ENCODE measurements at places on chromosomes 2 and 18.
A peak's percentile ranks its signal among the peaks of the same experiment; 100 is the strongest.

GRCh38 chr18:21241301-21242048 is 557 bp upstream of the GREB1L start:
- DNase-seq, result no peak

DNA sequence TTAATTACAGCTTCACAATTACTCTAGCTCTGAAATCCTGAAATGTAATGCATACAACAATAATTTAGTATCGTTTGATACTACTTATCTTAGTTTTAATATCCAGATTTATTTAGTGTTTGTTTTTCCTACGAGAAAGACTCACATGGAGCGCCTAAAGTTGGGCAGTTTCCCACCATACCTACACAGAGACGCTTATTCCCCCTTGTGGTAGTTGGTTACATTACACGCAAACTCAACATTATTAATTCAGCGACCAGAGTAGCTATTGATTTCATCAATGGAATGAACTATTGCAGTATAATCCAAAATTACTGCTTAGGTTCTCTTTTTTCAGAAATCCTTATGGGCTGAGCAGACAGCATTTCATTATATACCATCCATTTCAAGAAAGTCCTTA is 164.0 kb upstream of the REG3G start:
- peak; percentile 33 for DNase-seq

GRCh38 chr18:12656938-12657683 is 796 bp downstream of the SPIRE1 start:
- peak; percentile 63 for DNase-seq

DNA sequence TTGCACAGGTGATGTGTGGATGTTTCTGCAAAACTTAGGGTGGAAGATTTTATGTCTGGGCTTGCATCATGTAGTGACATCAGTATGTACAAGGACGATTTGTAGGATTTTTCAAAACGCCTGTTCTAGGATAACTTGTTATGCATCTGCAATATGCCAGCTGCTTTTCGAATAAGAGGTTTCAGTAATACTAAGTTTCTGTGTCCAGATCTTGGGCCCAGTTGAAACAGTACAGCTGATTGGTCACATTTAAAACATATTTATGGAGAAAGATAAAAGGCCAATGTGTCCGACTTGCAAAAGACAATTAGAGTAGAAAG is 1.2 kb downstream of the PTPN4 start:
- DNase-seq, result peak; percentile 55

DNA sequence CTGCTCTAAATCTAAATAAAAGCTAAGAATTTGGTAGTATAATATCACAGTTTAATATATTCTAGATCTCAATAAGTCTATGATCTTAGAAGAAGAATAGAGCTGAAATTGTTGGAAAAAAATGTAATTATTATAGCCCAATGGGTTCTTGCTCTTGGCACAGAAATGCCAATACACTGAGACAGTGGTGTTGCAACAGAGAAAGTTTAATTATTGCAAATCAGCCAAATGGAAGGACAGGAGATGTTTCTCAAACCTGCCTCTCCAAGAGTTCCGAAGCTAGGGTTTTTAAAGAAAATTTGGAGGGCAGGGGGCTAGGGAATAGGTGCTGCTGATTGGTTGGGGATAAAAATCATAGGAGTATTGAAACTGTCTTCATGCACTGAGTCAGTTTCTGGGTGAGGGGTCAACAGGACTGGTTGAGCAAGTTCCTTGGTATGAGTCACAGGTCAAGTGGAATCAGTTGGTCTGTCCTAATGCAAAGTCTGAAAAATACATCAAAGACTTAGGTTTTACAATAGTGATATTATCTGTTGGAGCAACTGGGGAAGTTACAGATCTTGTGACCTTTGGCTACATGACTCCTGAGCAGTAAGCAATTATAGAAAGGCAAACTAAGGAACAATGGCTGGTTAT is 228.6 kb downstream of the CD226 start:
- DNase-seq, result no peak

- DNase-seq, result no peak
Observed at GRCh38 chr18:6661692-6662415, 67.7 kb upstream of the ARHGAP28 start.

DNA sequence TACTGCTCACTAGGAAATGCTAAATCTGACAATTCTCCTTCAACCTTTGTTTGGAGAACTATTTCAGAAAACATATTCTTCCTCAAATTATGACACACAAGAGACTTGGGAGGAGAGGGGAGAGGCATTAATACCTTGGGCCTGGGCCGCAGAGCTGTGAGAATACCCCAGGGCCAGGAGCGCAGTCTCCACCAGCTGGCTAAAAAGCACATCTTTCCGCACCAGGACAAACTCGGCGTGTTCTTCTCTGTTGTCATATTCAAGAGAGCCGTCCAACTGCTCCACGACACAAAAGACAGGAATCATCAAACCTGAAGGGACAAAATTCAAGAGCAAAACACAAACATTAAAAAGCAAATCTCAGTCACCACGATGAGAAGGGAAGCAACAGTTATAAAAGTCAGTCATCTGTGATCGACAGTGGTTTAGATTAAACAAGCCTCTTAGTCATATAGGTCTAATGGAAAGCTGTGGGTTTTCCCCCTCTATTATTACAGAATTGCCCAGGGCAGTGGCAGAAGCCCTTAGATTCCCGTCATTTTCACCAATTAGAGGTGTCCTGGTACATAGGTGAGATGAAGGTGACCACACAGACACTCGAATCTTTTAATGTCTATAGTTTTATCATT is 24.4 kb downstream of the SATB2 start:
- DNase-seq, result no peak

- DNase-seq, result no peak
Observed at GRCh38 chr2:64291181-64291580, 147.0 kb upstream of the PELI1 start.

DNA sequence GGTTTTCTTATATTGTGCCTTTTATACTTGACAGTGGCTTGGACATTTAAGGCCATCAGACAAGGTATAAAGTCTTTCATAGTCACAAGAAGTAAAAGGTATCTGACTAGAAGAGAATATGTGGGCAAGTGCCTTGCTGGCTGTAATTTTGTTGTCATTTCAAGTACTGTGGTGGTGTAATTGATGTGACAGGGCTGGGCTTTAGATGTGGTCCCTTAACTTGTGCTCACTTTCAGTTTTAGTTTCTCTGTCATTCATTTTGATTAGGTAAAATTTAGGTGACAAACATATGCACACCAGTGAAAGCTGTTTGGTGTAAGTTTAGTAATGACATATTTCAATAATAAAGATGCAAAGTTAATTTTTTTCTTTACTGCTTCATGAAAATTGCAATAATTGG is 31.2 kb upstream of the TBR1 start:
- no peak for DNase-seq

- no peak for DNase-seq
Observed at GRCh38 chr2:64990876-64991275, 1.7 kb downstream of the SLC1A4 start.

- peak; percentile 89 for DNase-seq
Observed at GRCh38 chr2:36655453-36655852, 41.1 kb upstream of the VIT start.

DNA sequence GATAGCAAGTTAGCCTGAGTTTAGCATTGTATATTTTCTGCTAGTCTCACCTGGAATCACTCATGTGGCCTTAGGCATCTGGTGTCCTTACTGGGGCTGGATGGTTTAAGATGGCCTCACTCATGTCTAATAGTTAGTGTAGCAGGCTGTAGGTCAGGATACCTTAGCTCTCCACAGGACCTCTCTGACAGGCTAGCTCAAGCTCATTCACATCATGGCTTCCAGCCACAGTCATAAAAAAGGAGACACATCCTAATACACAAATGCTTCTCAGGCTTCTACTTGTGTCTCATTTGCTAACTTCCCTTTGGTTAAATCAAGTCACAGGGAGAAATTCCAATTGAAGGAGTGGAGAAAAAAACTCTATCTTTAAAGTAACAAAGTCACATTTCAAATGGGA is 47.7 kb downstream of the MYO1B start:
- DNase-seq, result no peak

- no peak for DNase-seq
Observed at GRCh38 chr18:34783501-34783900, 73.4 kb downstream of the DTNA start.

DNA sequence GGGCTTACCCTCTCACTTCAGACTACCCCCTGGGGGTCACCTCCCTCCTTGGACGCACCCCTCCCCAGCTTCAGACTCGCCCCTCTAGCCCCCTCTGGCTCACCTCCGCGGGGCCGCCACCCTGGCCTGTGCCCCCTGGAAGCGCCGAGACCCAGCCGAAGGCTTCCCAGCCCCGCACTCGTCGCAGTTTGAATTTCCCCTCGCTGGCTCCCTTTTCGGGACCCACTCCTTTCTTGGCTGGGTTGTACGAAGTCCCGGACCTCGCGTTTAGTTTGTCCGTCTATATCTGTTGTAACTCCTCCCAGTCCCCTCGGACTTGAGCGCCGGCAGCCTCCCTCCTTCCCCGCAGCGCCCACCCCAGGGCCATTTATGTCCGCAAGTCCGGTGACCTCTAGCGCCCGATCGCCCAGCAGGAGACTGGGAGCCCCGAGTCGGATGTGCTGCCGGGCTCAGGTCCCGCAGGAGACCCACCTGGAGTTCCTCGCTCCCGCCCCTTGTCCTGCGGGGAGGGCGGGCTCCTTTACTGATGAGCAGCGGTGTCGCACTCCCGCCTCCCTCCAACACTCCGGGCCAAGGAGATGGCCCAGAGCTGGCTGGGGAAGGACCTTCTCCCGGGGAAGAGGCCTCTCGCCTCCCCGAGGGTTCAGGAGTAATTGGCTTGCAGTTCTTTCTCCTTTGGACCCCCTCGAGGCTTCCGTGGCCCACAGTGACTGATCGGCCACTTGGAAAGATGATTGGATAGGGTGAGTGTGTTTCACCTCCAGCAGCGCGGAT is 692 bp upstream of the RAX start:
- no peak for DNase-seq

GRCh38 chr2:130759906-130760753 is 4.8 kb downstream of the AMER3 start:
- no peak for DNase-seq

Data from endothelial cell of umbilical vein (primary cell).